Activated CD8-positive, alpha-beta memory T cell treated with anti-CD3 and anti-CD28 coated beads, Interleukin-2, amount 50 U/mL, for 48 hours (primary cell): ENCODE measurements at places on chromosomes 2 and 18.

DNA sequence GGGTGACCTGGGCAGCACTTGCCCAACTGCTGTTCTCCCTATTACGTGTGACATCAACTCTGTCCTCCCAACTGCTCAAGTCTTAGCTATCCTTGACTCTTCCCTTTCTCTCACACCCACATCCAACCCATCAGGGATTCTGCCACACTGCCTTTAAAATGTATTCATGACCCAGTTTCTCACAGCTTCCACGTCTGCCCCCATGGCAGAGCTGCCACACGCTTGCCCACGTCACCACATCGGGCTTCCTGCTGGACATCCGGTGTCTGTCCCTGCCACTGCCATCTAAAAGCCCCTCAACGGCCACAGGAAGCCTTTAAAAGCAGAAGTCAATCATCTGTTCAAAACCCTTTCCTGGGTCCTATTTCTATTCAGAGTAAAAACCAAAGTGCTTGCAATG, 233.1 kb upstream of the POU3F3 start:
- DNase-seq = no peak

DNA sequence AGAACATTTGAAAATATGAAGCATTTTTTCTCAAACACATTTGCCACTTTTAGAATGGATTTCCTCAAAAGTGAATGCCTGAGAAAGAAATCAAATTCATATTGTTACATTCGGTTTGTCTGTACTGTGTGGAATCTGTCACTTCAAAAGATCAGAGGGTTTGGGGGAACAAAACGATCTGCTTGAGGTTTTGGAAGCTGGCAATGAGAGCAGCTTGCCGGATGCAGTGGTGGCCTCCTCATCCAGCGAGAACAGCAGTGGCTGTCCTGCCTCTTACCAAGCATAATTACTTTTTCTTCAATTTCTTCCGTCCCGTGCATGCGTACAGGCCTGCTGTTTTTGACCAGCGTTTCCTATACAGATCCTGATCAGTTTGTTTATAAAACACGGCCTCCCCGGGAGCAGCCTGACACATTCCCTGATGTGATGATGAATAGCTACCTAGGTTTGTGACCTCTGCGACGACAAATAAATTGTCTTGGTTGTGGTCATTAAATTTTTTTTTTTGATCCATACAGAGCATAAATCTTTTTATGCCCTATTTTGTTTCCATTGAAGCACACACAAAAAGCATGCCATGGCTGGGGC, 45.2 kb downstream of the ITGA6 start:
- no peak for DNase-seq

DNA sequence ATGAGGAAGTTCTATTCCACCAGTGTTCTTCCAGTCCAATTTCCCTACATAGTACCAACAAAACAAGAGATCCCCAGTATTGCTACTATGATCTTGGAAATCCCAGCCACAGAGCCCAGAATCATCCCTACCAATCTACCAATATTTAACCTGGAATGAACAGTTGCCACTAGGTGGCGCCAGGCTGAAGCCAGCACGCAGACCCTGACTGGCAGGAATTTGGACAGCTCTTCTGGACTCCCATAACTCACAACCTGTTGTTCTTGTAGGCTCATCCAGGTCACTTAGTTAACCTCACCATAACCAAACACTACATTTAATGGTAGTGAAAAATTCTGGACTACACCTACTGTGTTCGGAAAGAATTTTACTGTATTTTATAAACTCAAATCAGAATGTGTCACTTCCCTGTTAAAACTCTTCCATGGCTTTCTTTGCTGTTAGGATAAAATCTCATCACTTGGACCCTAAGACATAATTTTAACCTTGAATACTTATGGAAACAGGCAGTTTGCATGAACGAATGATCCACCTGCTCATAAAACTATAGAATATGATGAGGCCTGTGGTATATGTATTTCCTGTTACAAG, 59.8 kb upstream of the SLC38A11 start:
- peak; percentile 84 for DNase-seq

- no peak for DNase-seq
These were observed 395.1 kb downstream of the FBXO15 start for GRCh38 chr18:73752546-73752945.
